ENCODE measurements at places on chromosomes 2 and 18.
A peak's percentile ranks its signal among the peaks of the same experiment; 100 is the strongest.

- no peak for DNase-seq
- H3K27ac ChIP-seq = no peak overlapping the region
- H3K4me3 ChIP-seq = no peak overlapping the region
- no peaks in the 10 kb centered on the region for H3K36me3 ChIP-seq
These were observed 110.4 kb downstream of the EIPR1 start for GRCh38 chr2:3266925-3267867.

DNA sequence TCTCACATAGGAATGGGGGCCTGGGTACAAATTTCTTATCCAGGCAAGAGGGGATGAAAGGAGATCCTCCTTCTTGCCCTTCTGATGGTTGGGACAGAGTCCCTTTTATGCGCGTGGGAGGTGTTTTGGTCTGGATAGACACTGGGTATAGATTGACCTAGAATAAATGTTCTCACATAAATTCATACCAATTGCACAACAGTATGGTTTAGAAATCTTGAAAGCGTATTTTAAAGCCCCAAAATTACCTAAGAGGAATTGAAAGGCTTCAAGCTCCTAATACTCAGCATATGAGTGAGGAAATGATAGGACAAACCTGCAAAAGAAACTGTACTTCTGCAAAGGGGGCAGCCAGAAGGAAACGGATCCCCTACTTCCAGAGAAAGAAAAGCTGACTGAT, 2.6 kb upstream of the BCL2 start:
- H3K27me3 ChIP-seq = no peaks in the 10 kb centered on the region
- no peak for DNase-seq
- H3K36me3 ChIP-seq = no peaks in the 10 kb centered on the region
- no peak overlapping the region for H3K4me3 ChIP-seq

DNA sequence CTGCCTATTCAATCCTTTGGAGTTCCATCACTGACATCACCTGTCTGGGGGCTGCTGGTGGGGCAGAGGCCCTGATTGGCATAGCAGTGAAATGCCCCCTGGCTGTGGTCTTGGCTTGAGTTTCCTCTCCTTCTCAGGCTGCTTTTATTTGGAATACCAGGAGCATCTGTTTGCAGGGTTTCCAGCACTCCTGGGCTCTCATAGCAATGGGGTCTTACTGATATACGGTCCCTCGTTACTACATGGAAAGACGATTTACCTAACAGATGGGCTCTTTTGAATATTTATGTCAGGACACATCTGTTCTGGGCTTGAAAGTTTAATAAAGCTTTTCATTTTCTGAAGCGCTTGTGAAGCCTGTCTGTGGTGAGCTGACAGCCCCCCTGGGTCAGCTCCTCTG, 230.3 kb downstream of the SLC4A3 start:
- peaks cover 4% of the 10 kb centered on the region for H3K4me1 ChIP-seq
- no peak for DNase-seq
- H3K27me3 ChIP-seq = no peaks in the 10 kb centered on the region
- H3K36me3 ChIP-seq = no peaks in the 10 kb centered on the region

- DNase-seq = no peak
- H3K4me1 ChIP-seq = no peaks in the 10 kb centered on the region
- no peak overlapping the region for H3K27ac ChIP-seq
- H3K4me3 ChIP-seq = no peak overlapping the region
These were observed 50.5 kb downstream of the RAB27B start for GRCh38 chr18:54878659-54879358.

GRCh38 chr2:195603998-195604397, 53.0 kb upstream of the SLC39A10 start:
- no peaks in the 10 kb centered on the region for H3K27me3 ChIP-seq
- no peak overlapping the region for H3K27ac ChIP-seq
- no peaks in the 10 kb centered on the region for H3K36me3 ChIP-seq
- H3K4me1 ChIP-seq = no peaks in the 10 kb centered on the region
- no peak for DNase-seq

DNA sequence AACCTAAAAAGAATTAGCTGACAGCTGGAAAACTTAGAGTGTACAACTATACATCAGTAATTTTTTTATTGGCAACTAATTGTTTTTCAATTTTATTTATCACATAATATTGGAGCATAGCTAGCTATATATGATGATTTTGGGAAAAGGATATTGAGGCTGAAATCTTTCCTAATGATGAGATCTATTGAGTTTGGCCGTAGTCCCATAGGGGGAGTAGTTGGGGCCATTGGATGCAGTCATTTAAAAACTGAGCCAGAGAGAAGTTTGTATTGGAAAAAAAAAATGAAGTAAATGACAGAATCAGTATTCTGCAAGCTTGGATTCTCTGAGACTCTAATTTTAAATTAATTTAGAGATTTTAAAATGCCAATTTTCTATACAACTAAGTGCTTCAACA, 179.8 kb downstream of the LTBP1 start:
- H3K27me3 ChIP-seq = no peaks in the 10 kb centered on the region
- no peaks in the 10 kb centered on the region for H3K36me3 ChIP-seq
- H3K27ac ChIP-seq = no peak overlapping the region
- DNase-seq = no peak
- no peak overlapping the region for H3K4me3 ChIP-seq

DNA sequence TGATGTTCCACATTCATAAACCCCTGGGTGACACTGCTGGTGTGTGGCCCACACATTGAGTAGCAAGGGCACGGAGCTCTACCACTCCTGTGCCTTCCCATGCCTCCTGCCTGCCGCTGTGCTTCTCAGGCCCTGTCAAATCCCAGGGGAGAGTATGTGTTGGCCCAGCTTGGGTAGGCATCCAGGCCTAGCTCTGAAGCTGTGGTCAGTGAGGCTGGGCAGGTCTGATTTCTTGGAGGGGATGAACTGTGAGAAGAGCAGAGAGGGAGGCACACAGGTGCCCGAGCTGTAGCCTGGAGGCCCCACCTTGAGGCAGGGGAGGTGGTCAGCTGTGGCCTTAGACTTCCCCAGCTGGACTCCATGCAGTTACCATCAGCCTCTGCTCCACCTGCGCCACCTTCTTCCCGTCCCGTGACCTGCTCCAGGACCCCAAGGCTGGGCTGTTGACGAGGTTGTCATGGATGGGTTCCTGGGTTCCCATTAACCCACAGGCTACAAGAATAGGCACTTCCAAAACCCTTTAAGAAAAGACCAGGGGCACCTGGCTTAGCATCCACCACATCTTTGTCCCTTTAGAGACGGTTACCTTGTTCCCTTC, 23.6 kb downstream of the MCFD2 start:
- H3K4me1 ChIP-seq = peaks cover 2% of the 10 kb centered on the region
- H3K36me3 ChIP-seq = no peaks in the 10 kb centered on the region
- H3K4me3 ChIP-seq = no peak overlapping the region

DNA sequence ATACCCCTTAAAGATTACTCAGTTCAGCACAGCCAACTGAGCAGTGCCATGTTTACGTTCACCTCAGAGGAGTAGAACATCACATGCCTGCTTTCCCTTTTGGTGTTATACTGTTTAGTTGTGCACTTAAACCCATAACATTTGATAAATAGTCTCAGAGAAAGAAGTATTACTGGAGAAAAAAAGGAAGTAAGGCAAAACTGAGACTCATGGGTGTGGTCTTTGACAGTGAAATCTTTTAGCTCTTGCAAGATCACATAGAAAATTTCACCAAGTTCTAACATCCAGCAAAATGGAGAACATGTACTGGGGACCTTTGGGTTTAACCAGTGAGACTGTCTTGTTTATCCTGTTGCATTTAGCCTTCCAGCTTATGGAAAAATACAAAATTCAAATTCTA, 5.6 kb downstream of the TANK start:
- no peak overlapping the region for H3K27ac ChIP-seq
- H3K36me3 ChIP-seq = peaks cover 1% of the 10 kb centered on the region
- no peak for DNase-seq
- H3K4me3 ChIP-seq = no peak overlapping the region
- H3K27me3 ChIP-seq = no peaks in the 10 kb centered on the region

- H3K36me3 ChIP-seq = no peaks in the 10 kb centered on the region
- no peak overlapping the region for H3K4me3 ChIP-seq
- no peak overlapping the region for H3K27ac ChIP-seq
- no peaks in the 10 kb centered on the region for H3K4me1 ChIP-seq
These were observed 56.1 kb downstream of the ZC3H8 start for GRCh38 chr2:112198780-112199179.

DNA sequence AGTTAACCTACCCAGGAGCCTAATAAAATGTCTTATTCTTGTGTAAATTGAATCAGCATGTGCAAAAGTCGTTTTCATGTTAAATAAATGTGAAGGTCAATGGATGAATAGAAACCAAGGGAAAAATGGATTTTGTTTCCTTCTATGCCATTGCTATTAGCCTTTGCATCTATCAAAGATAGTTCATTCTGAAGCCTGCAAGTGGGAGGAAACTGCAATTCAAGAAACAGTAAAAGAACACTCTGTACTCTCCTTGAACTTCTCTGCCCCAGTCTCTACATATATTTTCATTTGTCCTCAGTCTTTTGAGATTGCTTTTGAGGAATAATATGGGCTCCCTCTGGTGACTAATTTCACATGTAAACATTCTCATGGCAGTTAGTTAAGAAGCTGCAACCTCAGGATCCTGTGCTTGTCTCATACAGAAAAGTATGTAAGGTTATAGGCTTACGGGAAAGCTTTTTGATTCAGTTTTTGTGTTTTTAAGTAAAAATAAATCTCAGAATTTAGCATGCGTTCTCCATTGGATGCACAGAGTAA, 1590.0 kb upstream of the LRRTM1 start:
- no peak for DNase-seq
- H3K27ac ChIP-seq = no peak overlapping the region
- H3K4me3 ChIP-seq = no peak overlapping the region
- H3K36me3 ChIP-seq = no peaks in the 10 kb centered on the region
- H3K4me1 ChIP-seq = no peaks in the 10 kb centered on the region

DNA sequence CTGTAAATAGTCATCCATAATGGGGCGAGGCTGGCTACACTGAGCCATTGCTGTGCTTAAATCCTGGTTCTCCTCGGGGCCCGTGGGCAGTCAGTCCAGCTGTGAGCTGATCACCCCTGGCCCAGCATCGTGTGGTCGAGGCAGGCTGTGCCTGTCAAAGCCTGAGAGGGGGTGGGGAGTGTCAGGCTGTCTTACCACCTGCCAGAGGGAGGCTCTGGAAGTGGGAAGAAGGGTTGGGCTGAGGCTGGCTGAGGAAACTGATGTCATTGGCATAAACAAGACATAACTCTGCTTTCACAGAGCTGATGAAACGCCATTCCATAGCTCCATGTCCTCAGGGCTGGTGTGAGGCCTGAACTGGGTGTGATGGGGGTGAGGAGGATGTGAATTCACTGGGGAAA, 49.7 kb downstream of the KLHL29 start:
- H3K36me3 ChIP-seq = no peaks in the 10 kb centered on the region
- H3K4me3 ChIP-seq = no peak overlapping the region
- H3K4me1 ChIP-seq = no peaks in the 10 kb centered on the region
- no peak for DNase-seq

- H3K27ac ChIP-seq = no peak overlapping the region
- H3K27me3 ChIP-seq = no peaks in the 10 kb centered on the region
- no peak for DNase-seq
These were observed 238.3 kb upstream of the RASGRP3 start for GRCh38 chr2:33238111-33238510.

- no peaks in the 10 kb centered on the region for H3K36me3 ChIP-seq
- no peaks in the 10 kb centered on the region for H3K27me3 ChIP-seq
These were observed 19.1 kb downstream of the RAMP1 start for GRCh38 chr2:237878321-237879057.

- H3K4me3 ChIP-seq = peak overlapping the region; percentile 54
- H3K27ac ChIP-seq = peak overlapping the region; percentile 79
- DNase-seq = peak; percentile 37
- H3K27me3 ChIP-seq = no peaks in the 10 kb centered on the region
These were observed 1.7 kb downstream of the MZT2B start for GRCh38 chr2:130183512-130184373.

DNA sequence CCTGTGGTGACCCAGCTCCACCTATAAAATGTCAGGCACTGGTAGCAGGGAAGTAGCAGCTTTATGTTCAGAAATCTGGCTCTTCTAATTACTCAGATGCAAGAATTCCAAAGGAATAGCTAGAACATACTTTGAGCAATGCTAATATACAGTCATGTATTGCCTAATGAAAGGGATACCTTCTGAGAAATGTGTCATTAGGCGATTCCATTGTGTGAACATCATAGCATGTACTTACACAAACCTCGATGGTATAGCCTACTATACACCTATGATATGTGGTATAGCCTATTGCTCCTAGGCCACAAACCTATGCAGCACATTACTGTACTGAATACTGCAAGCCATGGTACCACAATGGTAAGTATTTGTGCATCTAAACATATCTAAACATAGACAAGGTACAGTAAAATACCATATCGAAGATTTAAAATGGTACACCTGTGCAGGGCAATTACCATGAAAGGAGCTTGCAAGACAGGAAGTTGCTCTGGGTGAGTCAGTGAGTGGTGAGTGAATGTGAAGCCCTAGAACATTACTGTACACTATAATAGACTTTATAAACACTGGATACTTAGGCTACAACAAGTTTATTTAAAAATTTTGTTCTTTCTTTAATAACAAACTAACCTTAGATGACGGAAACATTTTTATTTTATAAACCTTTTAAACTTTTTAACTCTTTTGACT, 50.3 kb upstream of the ETAA1 start:
- H3K36me3 ChIP-seq = no peaks in the 10 kb centered on the region
- H3K27me3 ChIP-seq = no peaks in the 10 kb centered on the region
- H3K4me1 ChIP-seq = no peaks in the 10 kb centered on the region
- no peak overlapping the region for H3K27ac ChIP-seq

DNA sequence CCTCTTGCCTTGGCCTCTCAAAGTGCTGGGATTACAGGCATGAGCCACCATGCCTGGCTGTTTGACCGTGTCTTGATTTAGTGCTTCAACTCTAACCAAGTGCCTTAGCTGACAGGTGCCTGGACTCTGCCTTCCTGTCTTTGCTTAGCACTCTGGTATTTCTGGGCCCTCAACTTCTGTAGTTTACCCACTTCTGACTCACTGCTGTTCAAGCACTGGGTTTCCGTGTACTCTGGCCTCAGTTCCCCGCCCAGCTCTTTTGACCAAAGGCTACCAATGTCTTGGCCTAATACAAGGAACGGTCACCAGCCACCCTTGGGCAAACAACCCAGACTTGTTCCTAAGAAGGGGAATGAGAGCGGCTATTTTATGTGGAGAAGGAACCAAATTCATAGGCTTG, 35.7 kb upstream of the CABLES1 start:
- no peak overlapping the region for H3K27ac ChIP-seq
- no peak overlapping the region for H3K4me3 ChIP-seq
- DNase-seq = no peak
- peaks cover 19% of the 10 kb centered on the region for H3K27me3 ChIP-seq
- no peaks in the 10 kb centered on the region for H3K4me1 ChIP-seq

DNA sequence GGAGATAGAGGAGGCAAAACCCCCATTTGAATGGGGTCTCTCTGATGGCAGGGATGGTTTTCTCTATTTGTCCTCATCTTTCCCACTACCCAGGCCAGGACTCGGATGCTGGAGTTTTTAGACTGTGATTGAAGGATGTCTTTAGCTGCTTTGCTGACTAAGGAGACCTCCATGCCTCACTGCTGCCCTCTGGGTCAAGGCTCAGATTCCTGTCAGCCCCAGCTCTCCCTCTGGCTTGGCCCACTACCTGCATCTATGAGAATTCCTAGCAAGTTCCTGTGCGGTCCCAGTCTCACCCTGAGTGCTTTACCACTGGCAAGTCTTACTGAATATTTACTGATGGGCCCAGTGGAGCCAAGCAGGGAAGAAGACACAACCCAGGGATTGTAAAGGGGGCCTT, 184.0 kb downstream of the CELF4 start:
- H3K27ac ChIP-seq = no peak overlapping the region
- H3K4me1 ChIP-seq = no peaks in the 10 kb centered on the region
- H3K36me3 ChIP-seq = no peaks in the 10 kb centered on the region

- no peak for DNase-seq
- no peaks in the 10 kb centered on the region for H3K27me3 ChIP-seq
- H3K4me3 ChIP-seq = no peak overlapping the region
- H3K27ac ChIP-seq = no peak overlapping the region
- peaks cover 2% of the 10 kb centered on the region for H3K36me3 ChIP-seq
- no peaks in the 10 kb centered on the region for H3K4me1 ChIP-seq
These were observed 32.4 kb downstream of the IRS1 start for GRCh38 chr2:226767056-226767813.
